ENCODE measurements at places on chromosomes 7 and 10.

- no peak for DNase-seq
Observed at GRCh38 chr7:41817386-41817785, 114.5 kb upstream of the INHBA start.

GRCh38 chr10:85620807-85621206 lies 745.8 kb downstream of the GRID1 start:
- no peak for DNase-seq

DNA sequence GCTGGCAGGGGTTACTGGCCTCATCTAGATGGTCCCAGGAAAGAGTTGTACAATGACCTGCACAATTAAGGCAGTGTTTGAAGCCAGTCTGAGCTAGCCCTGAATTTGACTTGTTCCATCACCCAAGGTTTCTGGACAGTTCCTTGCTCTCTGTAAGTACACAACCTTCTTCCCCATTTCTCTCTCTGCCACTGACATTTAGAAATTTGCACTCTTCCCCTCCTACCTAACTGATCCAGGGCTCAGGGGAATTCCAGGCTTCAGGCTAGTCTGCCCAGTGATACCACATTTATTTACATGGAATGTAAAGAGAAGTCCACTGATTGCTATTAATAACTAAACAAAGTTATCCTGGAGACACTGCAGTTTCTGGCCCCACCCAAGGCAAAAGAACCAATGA lies 139.0 kb upstream of the GPR26 start:
- no peak for DNase-seq

DNA sequence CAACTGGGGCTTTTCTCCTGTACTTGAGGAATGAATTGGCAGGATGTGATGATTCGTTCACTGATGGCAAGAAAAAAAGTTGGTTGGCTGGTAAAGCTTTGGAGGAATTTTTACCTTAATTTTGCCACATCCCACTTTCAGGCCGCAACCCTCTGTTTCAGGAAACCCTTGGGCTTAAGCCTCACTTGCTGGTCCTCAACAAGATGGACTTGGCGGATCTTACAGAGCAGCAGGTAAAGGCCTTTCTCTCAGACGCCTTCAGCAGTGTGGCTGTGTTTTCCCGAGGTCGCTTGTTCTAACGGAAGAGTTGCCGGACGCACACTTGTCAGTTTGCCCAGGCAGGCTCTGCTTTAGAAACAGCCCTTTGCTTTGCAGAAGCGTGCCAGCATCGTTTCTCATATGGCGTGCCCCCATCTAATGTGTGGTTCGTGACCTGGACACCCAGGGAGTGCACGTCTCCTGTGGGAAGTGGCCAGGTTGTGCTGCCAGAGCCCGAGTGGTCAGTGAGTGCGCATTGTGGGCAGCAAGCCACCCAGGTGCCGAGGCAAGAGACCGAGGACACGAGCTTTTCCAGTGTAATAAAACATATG lies 2.2 kb downstream of the MTG1 start:
- DNase-seq, result no peak

DNA sequence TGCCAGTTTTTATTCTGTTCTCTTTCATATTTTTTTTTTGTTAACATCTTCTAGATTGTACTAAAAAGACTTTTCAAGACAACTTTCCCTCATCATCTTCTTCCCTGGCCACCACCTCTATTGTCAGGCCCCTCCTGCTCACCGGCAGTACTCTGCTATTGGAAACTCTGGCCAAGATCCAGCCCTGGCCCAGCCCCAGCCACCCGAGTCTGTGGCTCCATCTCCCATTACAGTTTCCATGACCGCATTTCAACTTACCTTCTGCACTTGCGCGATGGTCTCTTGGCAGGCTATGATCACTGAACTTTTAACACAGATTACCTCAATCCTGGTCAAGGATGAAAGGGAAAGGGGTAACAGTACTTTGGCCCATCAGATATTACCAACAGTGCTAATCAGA lies 137.7 kb upstream of the POM121L12 start:
- DNase-seq, result no peak

- DNase-seq, result no peak
Observed at GRCh38 chr7:55178863-55179773, 160.3 kb downstream of the EGFR start.

- peak; percentile 66 for DNase-seq
Observed at GRCh38 chr7:96321658-96322372, at the start of gene SLC25A13. TSS of gene SLC25A13 (minus strand) at chr7:96322098. CDS start at chr7:96321956, 142 bp downstream.

GRCh38 chr10:3868271-3868664 lies 83.3 kb upstream of the KLF6 start:
- DNase-seq, result no peak

DNA sequence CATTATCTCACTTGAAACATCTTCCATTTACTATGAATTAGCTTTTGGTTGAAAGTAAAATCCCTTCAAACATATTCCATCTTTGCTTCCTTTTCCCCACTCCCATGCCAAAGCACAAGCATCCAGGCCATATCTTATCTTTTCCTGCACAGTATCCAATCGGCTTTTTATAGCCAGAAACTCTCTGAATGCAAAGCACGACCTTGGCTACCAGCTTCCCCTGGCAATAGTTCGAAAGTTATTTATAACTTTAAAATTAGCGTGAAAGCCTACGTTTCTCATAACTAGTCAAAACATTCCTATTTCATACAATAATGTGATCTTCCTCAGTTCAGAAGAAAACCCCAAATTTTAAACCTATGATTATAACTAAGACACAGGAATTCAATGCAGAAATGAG lies 440 bp downstream of the CTNNA3 start:
- DNase-seq, result no peak

GRCh38 chr10:26881600-26882331 lies 21.0 kb upstream of the ABI1 start:
- DNase-seq, result no peak

DNA sequence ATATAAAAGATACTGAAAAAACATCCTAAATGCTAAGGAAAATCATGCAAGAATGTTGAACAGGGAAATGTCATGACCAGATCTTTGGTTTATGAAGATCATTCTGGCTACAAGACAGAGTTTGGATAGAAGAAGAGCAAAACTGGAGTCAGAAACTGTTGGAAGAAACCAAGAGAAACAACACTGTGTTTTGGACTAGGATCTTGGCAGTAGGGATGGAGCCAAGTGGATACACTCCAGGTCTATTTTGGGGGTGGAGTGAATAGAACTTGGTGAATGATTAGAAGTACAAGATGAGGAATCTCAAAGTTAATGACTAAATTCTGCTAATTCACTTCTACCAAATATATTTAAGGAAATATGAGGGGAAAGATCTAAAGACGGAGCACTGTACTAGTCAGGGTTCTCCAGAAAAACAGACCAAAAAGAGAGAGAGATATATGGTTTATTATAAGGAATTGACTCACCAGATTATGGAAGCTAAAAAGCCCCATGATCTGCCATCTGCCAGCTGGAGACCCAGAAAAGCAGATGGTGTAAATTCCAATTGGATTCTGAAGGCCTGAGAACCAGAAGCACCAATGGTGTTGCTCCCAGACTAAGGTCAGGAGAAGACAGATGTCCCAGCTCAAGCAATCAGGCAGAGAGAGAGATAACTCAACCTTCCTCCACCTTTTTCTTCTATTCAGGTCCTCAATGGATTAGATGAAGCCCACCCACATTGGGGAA lies 254.9 kb downstream of the TRIL start:
- no peak for DNase-seq

- no peak for DNase-seq
Observed at GRCh38 chr10:61754587-61755550, 92.1 kb downstream of the CABCOCO1 start.

DNA sequence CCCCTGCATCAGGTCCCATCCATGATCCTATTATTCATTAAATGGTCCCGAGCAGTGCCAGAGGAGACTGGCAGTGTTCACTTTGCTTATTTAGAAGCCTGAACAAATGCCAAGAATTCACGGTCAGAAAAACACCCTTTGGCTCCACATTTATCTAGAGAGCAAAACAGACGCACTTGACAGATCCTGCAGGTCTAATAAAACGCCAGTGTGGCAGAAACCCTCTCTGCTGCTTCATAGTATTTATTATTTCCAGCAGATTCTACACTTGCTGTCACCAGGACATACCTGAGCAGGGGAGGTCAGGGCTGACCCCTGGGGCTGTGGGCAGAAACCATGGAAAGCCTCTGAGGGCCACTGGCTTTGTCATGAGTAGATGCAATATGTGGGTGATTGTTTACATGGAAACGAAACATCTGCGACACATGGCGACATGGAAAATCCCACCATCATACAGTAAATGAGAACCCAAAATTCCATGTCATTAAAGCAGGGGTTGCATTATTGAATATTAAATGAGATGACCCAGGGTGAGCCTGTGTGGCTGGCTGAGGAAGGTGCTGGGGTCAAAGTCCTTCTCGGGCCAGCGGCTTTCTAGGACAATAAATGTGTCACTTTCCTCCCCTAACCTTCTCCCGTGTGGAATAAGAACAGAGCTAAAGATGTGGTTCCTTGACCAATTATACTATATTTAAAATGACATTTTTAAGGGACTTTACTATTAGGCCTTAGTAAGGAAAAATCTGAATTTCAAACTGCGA lies 205.9 kb upstream of the SVIL start:
- DNase-seq, result no peak

DNA sequence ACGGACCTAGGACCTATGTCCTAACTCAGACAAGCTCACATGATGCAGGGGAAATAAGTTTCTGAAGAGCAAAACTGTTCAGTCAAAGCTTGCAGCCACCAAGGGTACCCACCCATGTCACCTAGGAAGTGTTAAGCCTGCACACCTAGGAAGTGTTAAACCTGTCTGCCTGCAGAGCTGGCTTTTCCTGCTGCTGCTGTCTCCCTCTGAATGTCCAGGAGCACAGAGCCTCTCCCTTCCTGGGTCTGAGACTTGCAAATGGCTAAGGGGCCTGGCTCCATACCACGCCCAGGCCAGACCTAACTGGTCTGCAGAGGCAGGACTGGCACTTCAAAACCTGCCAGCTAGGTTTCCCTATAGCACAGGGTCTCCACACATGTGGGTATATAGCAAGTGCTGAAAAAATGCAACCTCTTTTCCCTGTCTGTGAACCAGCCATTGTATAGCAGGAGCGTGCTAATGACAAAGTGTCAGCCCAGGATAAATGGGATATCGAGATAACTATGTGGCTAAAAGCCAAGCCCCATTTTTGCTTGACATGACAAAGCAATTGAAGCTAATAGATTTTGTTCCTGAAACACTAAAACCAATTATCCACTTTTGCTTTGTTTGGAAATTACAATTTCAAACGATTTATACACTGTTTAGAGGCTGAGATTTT lies 1.5 kb downstream of the GDF2 start:
- no peak for DNase-seq

GRCh38 chr7:15556339-15557105 lies 5.3 kb downstream of the AGMO start:
- DNase-seq, result no peak

DNA sequence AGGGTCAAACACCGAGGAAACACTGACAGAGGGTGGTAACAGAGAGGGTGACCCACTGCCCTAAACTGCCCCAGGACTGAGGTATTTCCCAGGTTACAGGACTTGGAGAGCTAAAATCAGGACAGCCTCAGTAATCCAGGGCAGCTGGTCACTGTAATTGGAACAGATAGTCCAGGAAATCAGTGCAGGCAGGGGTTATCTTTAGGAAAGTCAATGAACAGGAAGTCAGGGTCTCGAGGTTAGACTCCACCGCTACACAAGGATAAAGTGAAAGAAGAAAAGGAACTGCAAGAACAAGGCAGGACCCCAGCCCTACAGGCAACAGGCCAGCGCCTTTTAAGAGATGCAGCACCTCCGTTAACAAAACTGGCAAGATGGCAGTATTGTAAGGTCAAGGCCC lies 61.1 kb downstream of the CAV1 start:
- no peak for DNase-seq

- no peak for DNase-seq
Observed at GRCh38 chr7:143504937-143505297, 27.2 kb downstream of the TAS2R41 start.

- DNase-seq, result no peak
Observed at GRCh38 chr10:1858547-1858946, 121.2 kb upstream of the ADARB2 start.

DNA sequence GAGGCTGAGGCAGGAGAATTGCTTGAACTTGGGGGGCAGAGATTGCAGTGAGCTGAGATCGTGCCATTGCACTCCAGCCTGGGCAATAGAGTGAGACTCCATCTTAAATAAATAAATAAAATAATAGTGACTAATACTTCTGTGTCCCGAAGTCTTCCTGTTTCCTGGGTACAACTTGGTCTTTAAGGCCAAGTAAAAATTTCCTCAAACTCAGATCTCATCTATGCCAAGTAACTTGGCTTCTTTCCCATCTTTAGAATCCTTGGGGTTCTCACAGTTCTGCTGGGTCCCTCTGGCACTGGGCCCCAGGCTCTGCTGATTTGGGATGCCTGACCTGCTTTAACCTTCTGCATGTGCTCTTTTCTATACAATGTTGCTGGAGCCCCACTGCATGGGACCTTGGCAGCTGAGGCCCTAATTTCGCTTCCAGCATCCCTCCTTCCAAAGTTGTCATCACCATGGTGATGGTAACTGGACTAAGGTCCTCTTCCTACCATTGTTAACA lies 22.7 kb upstream of the AKR1B10 start:
- DNase-seq, result no peak

- DNase-seq, result no peak
Observed at GRCh38 chr10:114402871-114403540, 1.3 kb downstream of the AFAP1L2 start.

DNA sequence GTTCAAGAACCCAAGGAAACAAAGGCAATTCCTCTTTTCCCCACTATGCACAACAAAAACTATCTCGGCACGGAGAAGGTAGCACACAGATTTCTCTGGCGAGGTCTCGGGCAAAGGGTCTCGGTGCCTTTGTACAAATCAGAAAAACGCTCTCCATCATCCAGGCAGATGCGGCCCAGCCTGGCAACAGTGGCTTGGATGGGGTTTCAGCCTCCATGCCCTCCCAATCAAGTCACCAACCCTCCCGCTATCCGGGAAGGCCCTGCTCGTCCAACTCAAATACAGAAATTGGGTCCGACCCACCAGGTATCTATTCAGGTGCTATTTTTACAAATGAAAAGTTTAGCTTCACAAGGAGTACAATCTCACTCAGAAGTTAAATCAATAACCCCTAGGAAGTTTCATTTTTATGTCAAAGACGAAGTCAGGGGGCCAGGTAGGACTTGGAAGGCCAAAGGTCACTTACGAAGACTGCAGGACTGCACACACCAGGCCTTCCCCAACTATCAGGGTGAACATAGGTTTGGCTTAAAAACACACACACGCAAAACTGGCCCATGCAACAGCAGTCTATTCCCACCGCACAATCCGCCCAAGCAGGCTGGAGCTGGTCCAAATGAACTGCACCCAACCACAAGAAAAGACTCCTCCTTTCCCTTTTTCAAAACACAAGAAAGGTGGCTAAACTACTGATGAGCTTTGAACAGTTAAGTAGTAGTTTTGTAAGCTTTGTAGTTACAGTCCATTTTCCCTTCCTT lies 43.0 kb downstream of the GNA12 start:
- no peak for DNase-seq

GRCh38 chr10:120403109-120403508 lies 53.9 kb upstream of the PLPP4 start:
- no peak for DNase-seq

GRCh38 chr10:29859521-29860130 lies 199.8 kb downstream of the JCAD start:
- DNase-seq, result no peak

DNA sequence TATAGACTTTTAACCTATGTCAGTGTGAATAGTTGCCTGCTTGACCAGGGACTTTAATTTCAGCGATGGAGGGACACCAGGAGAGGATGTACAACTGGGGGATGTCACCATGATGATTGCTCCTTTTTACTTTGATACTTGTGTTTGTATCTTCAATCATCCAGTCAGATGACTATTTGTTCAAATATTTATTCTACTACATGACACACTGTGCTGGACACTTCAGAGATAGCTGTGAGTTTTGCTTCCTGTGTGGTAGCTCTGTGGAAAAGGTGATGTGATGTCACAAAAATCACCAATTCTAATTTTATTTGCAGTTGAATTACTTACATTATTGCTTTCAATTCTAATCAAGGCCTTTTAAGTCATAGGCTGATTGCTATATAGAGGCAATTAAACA lies 62.7 kb upstream of the CREB5 start:
- no peak for DNase-seq
